HCT116 (cell line): ENCODE measurements at places on chromosomes 4 and X. TPM values are rescaled to one million over a fixed set of nuclear protein-coding genes. Genes with fewer than 3 reads are reported as not detected.

Gene CPE
- 29.3 TPM for total RNA-seq

- no peak for DNase-seq
Measured at GRCh38 chr4:27921231-27921630, 1060.6 kb downstream of the STIM2 start.

Gene PAGE1
- total RNA-seq = not detected

DNA sequence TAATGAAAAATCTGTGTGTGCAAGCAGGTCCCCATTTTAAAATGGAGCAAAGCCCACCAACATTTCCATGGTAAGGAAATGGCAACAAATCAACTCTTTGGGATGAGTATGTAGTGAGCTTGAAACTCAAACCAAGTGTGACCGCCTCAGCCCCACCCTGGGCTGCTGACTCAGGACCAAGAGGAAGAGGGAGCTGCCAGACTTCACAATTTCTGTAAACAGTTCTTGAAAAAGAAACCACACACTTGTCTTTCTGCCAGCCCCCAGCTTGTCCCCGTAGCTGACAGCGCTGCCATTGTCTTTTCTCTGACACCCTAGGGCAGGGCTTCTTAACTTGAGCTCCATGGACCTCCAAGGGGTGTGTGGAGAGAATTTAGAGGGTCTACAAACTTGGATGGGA lies 10.3 kb downstream of the RTL5 start:
- no peak for DNase-seq

GRCh38 chrX:32985544-32985943 lies 225.8 kb downstream of the DMD start:
- no peak for DNase-seq
